Activated CD8-positive, alpha-beta memory T cell treated with anti-CD3 and anti-CD28 coated beads, Interleukin-2, amount 50 U/mL, for 48 hours (primary cell): ENCODE measurements at places on chromosomes 1 and 21.
A peak's percentile ranks its signal among the peaks of the same experiment; 100 is the strongest.

DNA sequence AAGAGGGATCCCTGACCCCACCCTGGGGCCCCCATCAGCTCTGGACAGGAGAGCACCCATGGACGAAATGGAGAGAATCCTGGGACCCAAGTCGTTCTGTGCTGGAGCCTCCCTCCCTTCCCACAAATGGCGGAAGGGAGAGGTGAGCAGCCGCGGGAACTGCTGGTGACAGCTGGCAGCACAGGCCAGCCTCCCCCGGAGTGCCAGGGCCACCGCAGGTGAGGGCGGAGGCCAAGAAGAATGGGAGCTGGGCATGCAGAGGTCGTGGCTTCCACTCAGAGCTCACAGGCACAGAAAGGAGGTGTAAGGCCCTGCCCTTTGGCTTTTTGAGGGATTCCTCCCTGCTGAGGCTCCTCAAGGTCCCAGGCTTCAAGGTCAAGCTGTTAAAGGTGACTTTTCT lies 24.6 kb downstream of the SLC1A7 start:
- no peak for DNase-seq

DNA sequence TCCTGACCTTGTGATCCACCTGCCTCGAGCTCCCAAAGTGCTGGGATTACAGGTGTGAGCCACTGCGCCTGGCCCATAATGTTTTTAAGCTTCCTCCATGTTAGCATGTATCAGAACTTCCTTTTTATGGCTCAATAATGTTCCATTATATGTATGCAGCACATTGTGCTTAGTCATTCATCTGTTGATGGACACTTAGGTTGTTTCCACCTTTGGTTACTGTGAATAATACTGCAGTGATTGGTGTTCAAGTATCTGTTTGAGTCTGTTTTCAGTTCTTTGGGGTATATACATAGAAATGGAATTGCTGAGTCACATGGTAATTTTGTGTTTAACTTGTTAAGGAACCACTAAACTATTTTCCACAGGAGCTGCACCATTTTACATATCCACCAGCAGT lies 17.7 kb downstream of the CMPK1 start:
- no peak for DNase-seq

DNA sequence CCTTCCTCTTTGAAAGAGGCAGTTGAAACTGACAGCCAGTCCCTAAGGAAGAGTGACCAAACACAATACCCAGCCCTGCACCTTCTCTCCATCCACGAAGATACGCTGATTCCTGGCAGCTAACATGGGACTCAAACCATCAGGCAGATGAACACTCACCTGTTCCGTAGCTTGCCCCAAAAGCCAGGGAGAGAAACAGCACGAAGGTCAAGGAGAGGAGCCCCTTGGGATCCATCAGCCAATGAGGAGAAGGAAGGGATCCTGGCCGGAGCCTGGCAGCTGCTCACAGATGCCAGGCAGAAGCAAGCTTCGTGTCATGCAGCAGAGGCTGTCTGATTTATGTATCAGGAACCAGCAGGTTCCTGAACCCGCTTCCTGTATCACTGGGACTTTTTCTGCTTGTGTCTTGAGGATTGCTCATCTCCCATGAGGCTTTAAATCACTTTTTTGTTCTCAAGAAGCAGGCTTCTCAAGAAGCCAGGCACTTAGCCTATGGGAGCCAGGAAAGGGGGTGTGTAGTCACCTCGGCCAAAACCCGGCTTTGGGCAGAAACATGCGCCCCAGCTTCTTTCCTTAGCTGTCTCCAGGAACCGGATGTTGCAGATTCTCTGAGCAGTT lies at the start of gene SLAMF1:
TSS of gene SLAMF1 (minus strand) at position 334 of the 618 bp plus-strand sequence. CDS start at position 235, 99 bp downstream.
- peak; percentile 78 for DNase-seq

- DNase-seq, result no peak
These were observed 129.2 kb downstream of the GLUL start for GRCh38 chr1:182262425-182262824.

GRCh38 chr1:109498161-109498801 lies 4.4 kb downstream of the CYB561D1 start:
- DNase-seq, result peak; percentile 62

DNA sequence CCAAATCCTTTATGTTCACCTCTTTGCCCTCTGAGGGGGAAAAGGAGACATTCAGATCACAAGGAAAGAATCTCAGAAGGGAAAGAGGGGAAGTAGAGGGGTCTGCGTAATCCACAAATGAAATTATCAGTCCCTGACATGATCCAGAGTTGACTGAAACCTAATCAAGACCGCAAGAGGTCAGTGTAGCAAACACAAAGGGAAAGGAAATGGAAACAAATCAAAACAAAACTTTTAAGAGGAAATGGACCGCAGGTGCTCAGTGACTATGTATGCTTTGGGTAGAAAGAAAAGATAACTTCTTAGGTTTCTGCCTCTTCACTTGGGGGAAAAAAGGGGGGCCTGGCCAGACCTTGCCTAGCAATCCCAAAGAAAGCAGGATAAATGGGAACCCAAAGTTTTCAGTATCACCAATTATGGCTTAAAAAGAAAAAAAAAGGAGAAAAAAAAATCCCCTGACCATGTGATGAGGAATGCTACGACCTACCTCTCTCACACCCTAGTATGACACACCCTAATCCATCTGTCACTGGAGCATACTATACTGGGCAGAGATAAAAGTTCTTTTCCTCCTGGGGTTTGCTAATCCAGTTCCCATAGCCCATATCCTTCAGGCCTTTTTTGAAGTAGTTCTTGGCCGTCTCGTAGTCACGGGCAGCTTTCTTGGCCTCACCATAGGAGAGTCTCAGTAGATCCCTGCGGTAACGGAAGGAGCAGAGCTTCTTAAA lies 16.9 kb downstream of the CHRNB2 start:
- DNase-seq, result no peak

- no peak for DNase-seq
These were observed 302.0 kb downstream of the DUSP10 start for GRCh38 chr1:221439747-221440501.

- no peak for DNase-seq
These were observed at the start of gene PRKACB for GRCh38 chr1:84143796-84144565. Gene PRKACB, plus strand, starts transcription at chr1:84144271. Its CDS starts 91 bp downstream, at chr1:84144362.
